K562 (cell line): ENCODE measurements at places on chromosomes 7 and 10. TPM values are rescaled to one million over a fixed set of nuclear protein-coding genes. Genes with fewer than 3 reads are reported as not detected.

DNA sequence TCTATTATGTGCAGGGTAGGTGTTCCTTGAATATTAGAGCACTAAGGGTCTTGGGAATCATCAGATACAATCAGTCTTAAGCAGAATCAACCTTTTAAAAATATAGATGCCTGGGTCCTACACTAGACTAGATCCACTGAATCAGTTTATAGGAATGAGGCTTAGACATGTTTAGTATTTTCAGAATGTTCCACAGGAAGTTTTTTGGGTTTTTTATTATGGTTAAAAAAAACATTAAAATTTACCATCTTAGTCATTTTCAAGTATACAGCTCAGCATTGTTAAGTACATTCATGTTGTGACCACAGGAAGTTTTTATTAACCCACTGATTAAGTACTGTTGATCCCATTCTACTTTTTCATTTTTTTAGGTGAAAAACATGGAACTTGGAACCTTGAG lies 135.7 kb downstream of the LCOR start:
- no peaks in the 10 kb centered on the region for H3K27me3 ChIP-seq
- H3K36me3 ChIP-seq = no peaks in the 10 kb centered on the region
- no peak for DNase-seq
- no peak overlapping the region for H3K4me3 ChIP-seq
- H3K4me1 ChIP-seq = no peaks in the 10 kb centered on the region

- H3K27me3 ChIP-seq = no peaks in the 10 kb centered on the region
- DNase-seq = no peak
- H3K4me3 ChIP-seq = no peak overlapping the region
- H3K4me1 ChIP-seq = no peaks in the 10 kb centered on the region
Measured at GRCh38 chr7:85750454-85750949, 563.6 kb upstream of the SEMA3D start.

GRCh38 chr10:69303632-69304051 lies 25.3 kb downstream of the HK1 start:
- H3K27me3 ChIP-seq = no peaks in the 10 kb centered on the region
- H3K4me1 ChIP-seq = peaks cover 1% of the 10 kb centered on the region; the same call in 2 of the 3 replicates
- H3K4me3 ChIP-seq = no peak overlapping the region
- H3K36me3 ChIP-seq = no peaks in the 10 kb centered on the region
- DNase-seq = no peak

The PDLIM1 gene
- 56.5 and 59.1 TPM in 2 replicates for polyA plus RNA-seq

DNA sequence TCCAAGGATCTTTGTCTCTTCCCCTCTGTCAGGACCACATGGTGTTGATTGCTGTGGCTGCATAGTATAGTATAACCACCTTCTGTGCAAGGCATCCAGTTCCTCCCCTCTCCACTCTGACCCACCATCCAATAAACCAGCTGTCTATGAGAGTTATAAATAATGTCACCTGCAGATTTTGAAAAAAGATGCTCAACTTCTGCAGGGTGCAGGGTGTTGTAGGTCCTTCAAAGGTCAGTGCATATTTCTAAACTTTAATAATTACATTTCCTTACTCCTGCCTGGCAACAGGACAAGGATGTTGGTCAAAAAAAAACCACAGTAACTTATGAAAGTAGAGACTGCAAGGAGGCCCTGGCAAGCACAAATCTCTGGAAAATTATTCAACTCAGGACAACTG lies 166.2 kb downstream of the PKD1L1 start:
- no peaks in the 10 kb centered on the region for H3K4me1 ChIP-seq
- H3K4me3 ChIP-seq = no peak overlapping the region
- H3K36me3 ChIP-seq = no peaks in the 10 kb centered on the region
- no peak overlapping the region for H3K27ac ChIP-seq
- no peak for DNase-seq

DNA sequence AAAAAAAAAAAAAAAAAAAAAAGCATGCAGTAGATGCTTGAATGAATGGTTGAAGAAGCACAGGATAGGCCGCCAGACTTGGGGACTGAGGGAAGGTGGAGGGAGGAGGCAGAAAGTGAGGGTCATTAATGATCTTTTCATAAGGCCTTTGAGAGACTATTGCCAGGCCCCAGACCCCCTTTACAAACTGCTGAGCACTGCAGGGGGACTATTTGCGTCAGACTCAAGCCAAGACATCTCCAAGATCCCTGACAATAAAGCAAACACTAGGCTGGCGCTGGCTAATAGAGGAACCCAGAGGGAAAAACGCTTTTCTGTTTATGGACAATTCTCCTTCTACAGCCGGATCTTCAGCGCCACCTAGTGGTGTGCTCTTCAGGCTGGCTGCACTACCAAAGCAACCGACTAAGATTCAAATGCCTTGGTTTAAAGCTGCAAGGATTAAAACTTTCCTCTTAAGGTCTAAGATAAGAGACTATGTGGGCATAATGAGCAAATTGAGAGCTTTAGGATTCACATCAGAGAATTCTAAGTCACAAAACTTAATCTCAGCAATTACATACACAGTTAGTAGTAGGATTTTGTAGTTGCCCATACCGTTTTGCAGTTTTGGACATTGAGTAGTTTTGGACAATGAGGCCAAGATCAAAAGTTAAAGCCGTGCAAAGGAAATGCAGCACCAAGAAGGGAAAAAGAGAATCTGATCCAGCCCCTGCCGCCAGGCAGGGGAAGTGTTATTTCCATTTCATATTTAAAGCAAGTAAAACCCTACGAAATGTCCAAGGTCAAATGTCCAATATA lies 17.9 kb upstream of the AGK start:
- DNase-seq = peak; percentile 80
- H3K4me1 ChIP-seq = no peaks in the 10 kb centered on the region
- H3K36me3 ChIP-seq = no peaks in the 10 kb centered on the region
- H3K4me3 ChIP-seq = no peak overlapping the region

DNA sequence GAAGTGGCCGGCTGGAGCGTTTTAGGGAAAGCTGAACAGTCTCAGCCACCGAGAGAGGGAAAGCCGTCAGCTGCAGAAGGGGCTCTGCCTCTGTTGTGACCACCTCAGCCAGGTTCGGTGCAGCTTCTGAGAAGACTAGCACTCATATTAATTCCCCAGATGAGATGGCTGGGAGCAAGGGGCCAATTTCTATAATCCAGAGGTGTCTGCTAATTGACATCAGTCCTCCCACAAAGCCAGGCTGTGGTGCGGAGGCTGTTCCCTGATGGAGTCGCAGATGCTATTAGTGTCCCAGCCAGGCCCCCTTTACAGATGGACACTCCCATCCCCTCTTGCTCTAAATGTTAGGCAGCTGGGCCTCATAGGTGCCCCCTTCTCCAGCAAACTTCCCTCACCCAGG lies 133.5 kb downstream of the GRID1 start:
- H3K27me3 ChIP-seq = no peaks in the 10 kb centered on the region
- DNase-seq = no peak
- no peak overlapping the region for H3K4me3 ChIP-seq
- no peak overlapping the region for H3K27ac ChIP-seq

GRCh38 chr7:32410545-32410944 lies 79.6 kb downstream of the LSM5 start:
- H3K4me3 ChIP-seq = no peak overlapping the region
- no peak overlapping the region for H3K27ac ChIP-seq
- no peaks in the 10 kb centered on the region for H3K36me3 ChIP-seq
- DNase-seq = no peak
- no peaks in the 10 kb centered on the region for H3K4me1 ChIP-seq

DNA sequence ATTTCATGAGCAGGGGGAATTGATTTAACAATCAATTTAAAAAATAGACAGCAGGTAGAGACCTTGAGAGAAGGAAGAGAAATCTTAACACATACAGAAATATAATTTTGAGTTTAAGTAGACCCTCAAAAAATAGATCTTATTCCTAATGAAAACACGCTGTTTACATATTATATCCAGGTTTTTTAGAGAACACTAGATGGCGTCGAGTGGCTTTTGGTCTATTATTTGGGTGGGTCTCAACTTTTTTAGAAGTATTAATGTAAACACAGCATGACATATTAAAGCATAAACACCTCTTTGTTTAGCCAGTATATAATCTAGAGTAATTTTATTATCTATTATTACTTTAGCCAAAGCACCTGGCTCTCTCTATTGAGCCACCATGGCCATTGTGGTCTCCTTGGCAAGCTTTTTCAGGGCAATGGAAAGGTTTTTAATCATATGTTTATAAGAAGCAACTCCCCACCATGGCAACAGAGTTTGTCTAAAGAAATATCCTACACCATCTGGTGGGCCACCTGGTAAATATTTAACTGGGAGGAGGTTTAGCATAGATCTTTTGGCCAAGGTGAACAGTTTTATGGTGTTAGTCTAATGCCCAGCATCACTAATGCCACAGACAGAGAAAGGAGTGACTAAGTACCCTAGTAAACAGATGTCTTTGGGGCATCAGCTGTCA lies 59.7 kb upstream of the PRSS1 start:
- H3K27me3 ChIP-seq = no peaks in the 10 kb centered on the region
- no peak for DNase-seq
- no peaks in the 10 kb centered on the region for H3K36me3 ChIP-seq
- no peaks in the 10 kb centered on the region for H3K4me1 ChIP-seq
- H3K27ac ChIP-seq = no peak overlapping the region

The BRAF gene
- 14.0 and 15.1 TPM in 2 replicates for polyA plus RNA-seq

DNA sequence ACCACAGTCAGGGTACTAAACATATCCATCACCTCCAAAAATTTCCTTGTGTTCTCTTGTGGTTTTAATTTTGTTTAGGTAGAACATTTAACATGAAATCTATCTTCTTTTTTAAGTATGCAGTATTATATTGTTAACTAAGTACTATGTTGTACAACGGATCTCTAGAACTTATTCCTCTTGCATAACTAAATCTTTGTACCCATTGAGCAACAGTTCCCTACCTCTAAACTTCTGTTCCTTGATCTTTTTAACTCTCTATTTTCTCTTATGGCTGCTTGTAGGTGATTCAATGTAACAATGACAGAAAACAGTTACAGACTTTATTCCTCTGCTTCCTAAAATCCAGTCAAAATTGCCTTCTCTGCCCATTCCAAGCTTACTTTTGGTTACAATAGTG lies 9.9 kb downstream of the NRG3 start:
- H3K27ac ChIP-seq = no peak overlapping the region
- no peaks in the 10 kb centered on the region for H3K27me3 ChIP-seq
- no peaks in the 10 kb centered on the region for H3K4me1 ChIP-seq

DNA sequence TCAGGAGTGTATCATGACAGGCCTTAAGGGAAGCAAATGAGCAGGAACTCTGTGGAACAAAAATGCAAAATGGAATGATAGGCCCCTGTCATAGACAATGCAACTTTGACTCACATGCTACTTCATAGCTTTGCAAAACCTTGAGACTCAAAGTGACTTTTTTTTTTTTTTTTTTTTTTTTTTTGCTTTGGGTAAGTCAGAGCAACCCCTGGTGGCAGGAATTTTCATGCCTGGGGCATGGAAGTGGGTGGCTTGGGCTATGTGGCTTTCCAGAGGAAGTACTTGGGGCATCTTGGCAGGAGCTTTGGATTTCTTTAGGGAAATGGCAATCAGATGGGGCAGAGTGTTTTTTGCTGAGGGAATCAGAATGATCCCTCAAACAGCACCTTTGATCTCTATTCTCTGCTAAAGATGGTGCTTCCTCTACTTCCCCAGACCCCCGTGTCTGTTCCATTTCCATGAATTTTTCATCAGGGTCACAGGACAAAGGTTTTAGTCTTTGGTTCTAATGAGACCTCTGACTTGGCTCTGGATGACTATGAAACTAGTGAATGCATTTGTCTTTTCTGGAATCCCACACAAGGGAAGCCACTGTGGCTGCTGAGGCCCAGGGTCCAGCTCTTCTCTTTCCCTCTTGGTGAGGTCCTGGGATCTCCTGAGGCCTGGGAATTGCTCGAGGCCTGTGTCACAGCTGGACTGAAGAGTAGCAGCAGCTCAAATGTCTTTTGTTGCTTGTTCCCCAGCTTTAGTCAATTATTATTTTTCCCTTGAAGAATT lies 62.8 kb downstream of the TACC2 start:
- no peaks in the 10 kb centered on the region for H3K36me3 ChIP-seq
- H3K4me1 ChIP-seq = no peaks in the 10 kb centered on the region; the same call in 1 of the 2 replicates
- peaks cover 27% of the 10 kb centered on the region for H3K27me3 ChIP-seq

DNA sequence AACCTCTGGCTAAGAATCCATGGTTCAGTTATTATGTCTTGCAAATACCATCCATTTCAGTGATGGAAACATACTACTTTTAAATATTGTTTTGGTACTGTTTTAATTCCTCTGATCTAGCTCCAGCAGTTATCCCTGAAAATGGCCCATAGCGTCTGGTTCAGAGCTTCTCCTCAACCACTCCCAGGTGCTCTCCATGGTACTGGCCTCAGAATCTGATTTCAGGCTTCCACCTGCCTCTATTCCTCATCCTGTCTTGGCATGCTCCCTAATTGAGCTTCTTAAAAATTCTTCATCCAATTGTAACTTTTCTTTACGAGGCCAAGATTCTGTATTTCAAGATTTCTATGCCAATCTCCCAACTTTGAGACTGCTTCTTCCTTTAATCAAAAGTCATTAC lies 236.3 kb downstream of the HTR7 start:
- H3K4me3 ChIP-seq = no peak overlapping the region
- no peaks in the 10 kb centered on the region for H3K4me1 ChIP-seq
- no peak for DNase-seq
- no peaks in the 10 kb centered on the region for H3K27me3 ChIP-seq
- H3K27ac ChIP-seq = no peak overlapping the region

DNA sequence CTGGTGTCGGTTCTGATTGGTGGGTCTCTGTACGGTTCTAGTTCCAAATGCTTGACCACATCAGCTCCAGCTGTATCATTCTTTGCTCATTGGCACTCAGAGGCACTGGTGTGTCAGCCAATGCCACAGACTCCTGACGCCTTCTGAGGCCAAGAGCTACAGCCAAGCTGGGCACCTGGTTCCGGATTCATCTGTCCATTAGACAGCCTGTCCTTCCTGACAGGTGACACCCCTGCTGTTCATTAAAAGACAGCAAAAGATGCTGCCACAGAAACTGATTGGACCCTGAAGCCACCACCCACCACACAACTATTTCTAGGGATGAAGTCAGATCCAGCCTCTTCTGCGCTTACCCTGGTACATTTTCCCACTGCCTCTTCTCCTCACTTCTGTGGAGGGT lies 35.6 kb downstream of the COL13A1 start:
- H3K4me3 ChIP-seq = no peak overlapping the region
- DNase-seq = no peak
- no peaks in the 10 kb centered on the region for H3K36me3 ChIP-seq

The NME8 gene
- not detected in 2 replicates for polyA plus RNA-seq

GRCh38 chr7:7517754-7518153 lies 17.9 kb downstream of the COL28A1 start:
- DNase-seq = no peak
- no peaks in the 10 kb centered on the region for H3K27me3 ChIP-seq
- H3K36me3 ChIP-seq = no peaks in the 10 kb centered on the region
- no peaks in the 10 kb centered on the region for H3K4me1 ChIP-seq
- H3K27ac ChIP-seq = no peak overlapping the region
- H3K4me3 ChIP-seq = no peak overlapping the region
